Activated T-cell treated with anti-CD3 and anti-CD28 coated beads, Interleukin-2, amount 50 U/mL, for 72 hours (primary cell): ENCODE measurements at places on chromosomes 13 and 19.

- no peaks in the 10 kb centered on the region for H3K27me3 ChIP-seq
- DNase-seq = no peak
- H3K27ac ChIP-seq = no peak overlapping the region
- no peak overlapping the region for H3K4me3 ChIP-seq
Measured at GRCh38 chr13:110173247-110173818, 133.6 kb downstream of the COL4A1 start.

GRCh38 chr13:28297341-28297740 is 159.0 kb downstream of the PAN3 start:
- H3K36me3 ChIP-seq = peaks cover 2% of the 10 kb centered on the region
- peaks cover 6% of the 10 kb centered on the region for H3K4me1 ChIP-seq
- no peak overlapping the region for H3K27ac ChIP-seq
- H3K27me3 ChIP-seq = no peaks in the 10 kb centered on the region
- no peak for DNase-seq

DNA sequence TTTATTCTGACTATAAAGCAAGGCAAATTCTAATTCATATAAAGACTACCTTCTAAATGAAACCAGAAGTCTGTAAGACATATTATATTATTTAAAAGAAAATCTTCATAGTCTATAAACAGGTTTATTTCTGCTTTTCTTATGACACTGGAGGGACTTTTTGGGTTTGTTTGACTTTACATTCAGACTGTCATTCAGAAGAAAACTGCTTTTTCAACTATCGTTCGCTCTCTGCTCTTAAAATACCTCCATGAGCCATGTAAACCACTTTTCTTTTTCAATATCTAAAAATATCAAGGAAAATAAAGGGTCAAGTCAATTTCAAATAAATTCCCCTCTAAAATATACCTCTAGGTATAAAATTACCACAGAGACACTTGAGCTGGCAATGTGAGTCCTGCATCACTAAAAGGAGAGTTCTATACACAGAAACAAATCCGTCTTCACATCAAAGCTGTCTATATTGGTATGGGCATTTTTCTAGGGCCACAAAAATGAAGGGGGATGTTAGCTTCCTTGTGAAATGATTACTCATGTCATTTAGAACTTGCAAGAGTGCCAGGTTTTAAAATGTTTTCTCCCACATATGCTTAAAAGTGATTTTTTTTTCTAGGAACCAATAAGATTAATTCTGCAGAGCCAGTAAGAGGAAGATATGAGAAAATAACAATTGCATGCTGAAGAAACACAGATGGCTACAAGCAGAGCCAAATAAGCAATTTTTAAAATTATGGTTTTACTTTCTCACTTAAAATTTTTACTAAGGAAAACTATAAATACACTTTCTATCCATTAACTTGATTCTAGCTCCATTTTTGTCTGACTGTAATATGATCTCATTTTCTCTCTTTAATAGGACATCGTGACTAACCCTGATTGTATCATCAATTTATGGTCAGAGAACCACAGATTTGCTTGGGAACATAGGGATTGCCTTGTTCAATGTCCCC is 181.8 kb downstream of the TBC1D4 start:
- DNase-seq = no peak
- H3K36me3 ChIP-seq = peaks cover 21% of the 10 kb centered on the region
- peaks cover 68% of the 10 kb centered on the region for H3K4me1 ChIP-seq
- H3K27me3 ChIP-seq = no peaks in the 10 kb centered on the region
- H3K27ac ChIP-seq = peak overlapping the region; percentile 99

- DNase-seq = peak; percentile 74
- H3K36me3 ChIP-seq = peaks cover 2% of the 10 kb centered on the region
- peaks cover 6% of the 10 kb centered on the region for H3K27me3 ChIP-seq
- peak overlapping the region; percentile 56 for H3K27ac ChIP-seq
- H3K4me1 ChIP-seq = peaks cover 49% of the 10 kb centered on the region
- H3K4me3 ChIP-seq = peak overlapping the region; percentile 95
Measured at GRCh38 chr19:11382898-11383705, 1.0 kb downstream of the EPOR start.

DNA sequence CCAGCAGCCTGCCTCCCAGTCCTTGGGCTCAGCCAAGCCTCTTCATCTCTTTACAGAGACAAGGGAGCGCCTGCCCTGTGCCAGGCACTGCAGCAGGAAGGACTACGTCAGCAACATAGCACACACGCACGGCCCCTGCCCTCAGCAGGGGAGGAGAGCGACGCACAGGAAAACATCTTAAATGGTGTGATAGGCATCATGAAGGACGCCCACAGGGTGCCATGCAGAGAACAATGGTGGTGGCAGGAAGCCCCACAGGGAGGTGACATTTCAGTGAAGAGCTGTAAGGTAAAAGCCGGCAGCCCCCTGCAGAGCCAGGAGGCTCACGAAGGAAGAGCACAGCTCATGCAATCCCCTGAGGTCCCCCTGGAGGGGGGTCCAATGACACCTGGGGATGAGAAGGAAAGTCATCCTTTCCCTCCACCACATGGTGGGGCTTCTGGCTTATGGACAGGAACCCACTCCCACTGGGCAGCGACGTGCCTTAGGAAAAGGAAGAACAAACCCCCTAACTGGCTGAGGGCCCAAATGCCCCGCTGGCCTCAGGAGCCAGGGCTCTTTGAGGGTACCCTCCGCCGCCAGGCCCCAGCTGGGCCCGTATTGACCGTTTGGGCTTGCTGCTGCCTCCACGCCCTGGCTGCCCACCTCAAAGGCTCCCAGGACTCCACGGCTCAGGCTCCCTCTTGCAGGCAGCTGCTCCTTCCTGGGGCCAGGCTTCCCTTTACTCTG is 37.3 kb upstream of the C13orf42 start:
- H3K27me3 ChIP-seq = peaks cover 37% of the 10 kb centered on the region
- no peak for DNase-seq
- H3K4me1 ChIP-seq = peaks cover 12% of the 10 kb centered on the region
- peaks cover 5% of the 10 kb centered on the region for H3K36me3 ChIP-seq
- no peak overlapping the region for H3K27ac ChIP-seq
- no peak overlapping the region for H3K4me3 ChIP-seq

DNA sequence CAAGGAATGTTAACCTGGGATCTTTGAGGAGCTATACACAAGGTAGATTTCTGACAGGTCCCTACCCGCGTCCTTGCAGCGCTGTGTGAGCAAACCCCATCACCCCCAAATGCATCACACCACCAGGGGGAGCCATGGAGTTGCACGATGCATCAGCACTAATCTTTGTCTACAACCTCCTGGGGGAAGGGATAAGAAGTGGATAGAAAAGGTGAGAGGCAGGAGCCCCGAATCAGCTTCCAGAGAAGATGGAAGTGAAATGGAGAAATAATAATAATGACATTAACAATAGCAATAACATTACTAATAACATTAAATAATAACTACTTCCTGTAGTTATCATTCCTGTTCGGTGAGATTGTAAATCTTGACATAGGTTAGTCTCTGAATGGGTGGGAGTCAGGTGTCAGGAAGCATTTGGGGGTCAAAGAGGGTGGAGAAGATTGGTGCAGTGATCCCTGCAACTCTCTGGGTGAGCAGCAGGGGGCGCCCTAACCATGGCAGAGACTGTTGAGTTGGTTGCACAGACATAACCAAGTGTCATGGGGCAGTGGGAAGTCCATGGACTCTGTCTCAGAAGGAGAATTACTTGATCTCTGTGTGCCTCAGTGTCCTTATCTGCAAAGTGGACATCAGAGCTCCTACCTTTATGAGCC is 16.5 kb downstream of the SIGLEC7 start:
- no peaks in the 10 kb centered on the region for H3K36me3 ChIP-seq
- H3K4me3 ChIP-seq = no peak overlapping the region
- no peak overlapping the region for H3K27ac ChIP-seq
